ENCODE measurements at places on chromosomes 1 and 21. TPM values are rescaled to one million over a fixed set of nuclear protein-coding genes. Genes with fewer than 3 reads are reported as not detected.

- no peak for DNase-seq
Observed at GRCh38 chr1:151013518-151013917, 5.3 kb downstream of the PRUNE1 start.

DNA sequence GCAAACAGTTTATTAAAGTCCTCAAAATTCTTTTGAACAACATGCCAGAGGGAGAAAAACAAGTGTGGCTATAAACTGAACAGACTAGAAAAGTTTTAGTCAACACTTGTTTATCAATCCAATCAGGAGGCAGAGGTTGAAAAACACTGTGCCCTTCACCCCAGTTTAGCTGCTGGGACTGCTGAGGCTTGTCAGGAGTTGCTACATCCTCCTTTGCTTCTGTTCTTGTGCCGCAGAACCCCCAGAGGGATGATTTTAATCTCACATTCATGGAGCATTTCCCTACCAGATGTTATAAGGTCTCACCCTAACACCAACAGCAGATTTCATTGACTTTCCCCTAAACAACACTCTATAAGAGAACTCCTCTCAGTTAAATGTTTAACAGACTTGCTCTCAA is 321.2 kb downstream of the VAV3 start:
- no peak for DNase-seq

DNA sequence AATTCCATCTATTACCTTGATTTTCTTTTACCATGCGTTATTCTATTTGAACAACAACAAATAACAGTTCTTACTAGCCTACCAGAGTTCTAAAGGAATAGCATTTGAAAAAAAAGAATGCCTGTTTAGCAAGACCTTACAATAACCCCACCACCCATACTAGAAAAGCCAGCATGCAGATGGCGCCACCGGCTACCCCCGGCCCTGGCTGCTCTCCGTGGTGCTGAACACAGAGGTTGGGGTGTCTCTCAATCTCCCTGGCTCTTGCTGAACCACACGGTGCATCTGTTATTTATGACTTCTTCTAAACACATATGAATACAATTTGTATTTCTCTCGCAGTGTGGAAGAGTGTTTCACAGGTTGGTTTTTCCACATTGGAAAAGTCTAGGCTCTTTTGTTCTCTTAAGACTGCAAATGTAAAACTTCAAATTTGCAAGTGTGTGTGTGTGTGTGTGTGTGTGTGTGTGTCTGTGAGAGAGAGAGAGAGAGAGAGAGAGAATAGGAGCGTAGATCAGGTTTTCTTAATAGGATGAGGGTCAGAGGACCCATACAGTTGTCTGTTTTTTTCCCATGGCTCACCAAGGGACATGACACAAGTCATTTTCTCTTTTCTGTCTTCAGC is 13.6 kb downstream of the GRIK3 start:
- peak; percentile 53 for DNase-seq

DNA sequence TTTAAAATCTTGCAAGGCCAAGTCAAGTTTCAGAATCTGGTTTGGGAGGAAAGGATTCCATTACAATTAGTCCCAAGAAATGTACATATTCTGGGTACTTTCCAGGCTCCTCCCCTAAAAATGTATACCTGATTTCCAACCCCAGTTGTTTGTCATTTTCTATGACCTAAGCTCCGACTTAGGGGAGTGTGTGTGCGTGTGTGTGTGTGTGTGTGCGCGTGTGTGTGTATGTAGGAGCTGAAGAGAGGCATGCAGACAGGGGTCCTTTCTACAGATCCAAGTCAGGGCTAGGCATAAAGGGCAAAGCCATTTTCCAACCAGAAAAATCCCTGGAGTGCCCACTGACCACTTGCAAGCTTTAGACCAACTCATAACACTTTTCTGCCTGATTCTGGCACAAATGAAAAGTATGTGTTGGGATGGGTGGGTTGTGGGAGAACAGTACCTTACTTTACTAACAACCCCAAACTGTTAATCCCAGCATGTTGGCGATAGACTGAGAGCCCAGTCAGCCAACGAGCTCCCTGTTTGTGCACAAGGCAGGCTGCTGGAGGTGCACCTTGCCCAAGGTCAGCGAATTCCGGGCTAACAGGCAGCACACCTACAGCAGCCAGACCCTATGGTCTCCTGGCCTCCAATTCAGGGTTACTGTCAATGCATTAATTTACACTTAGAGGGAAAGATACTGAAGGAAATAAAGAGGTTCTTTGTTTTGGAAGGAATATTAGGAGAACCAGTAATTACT is 1.7 kb downstream of the TRABD2B start:
- DNase-seq, result no peak

DNA sequence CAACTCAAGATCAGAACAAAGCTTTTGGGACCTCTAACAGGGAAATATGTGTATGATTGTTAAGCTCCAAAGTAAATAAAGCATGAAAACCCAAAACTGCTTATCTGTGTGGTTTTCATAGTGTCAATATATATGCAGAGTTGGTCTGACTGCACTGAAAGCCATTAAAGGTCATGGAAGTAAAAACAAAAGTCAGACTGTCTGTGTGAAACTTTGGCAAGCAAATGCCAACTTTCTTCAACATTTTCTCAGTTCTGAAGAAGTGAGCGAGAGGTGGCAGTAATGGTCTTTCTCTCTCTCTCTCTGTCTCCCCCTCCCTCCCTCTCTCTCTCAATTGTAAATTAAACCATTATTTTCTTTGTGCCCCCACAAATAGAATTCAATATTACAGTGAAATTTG is 100.1 kb upstream of the S1PR1 start:
- peak; percentile 61 for DNase-seq

GRCh38 chr1:178434360-178434759 is 62.4 kb downstream of the CLEC20A start:
- no peak for DNase-seq

GRCh38 chr1:232557096-232557495 is 72.8 kb downstream of the SIPA1L2 start:
- DNase-seq, result no peak

DNA sequence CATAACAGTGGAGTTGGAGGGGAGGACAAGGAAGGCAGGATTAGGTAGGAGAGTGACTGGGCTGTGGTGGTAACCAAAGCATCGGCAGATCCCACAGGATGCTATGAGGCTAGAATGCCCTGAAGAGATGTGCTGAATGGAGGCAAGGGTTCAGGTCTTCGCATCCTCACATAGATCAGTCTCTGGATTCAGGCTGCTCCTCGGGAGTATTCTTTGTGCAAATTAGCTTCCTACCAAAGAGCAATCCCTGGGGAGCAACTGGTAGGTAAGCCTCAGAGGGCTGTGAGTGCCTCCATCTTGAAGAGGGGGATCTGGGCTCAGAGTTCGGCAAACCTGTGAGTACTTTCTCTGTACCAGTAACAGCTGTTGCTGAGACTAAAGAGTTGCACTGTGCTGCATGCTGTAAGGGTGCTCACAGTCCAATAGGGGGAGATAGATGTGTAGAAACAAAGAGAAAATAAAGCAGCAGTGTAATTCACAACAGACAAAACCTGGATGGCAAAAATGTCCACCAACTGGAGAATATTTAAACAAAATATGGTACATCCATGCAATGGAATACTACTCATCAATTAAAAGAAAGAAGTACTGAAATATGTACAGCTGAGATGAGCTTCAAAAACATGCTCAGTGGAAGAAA is 322.4 kb upstream of the DEPDC1 start:
- DNase-seq, result no peak

DNA sequence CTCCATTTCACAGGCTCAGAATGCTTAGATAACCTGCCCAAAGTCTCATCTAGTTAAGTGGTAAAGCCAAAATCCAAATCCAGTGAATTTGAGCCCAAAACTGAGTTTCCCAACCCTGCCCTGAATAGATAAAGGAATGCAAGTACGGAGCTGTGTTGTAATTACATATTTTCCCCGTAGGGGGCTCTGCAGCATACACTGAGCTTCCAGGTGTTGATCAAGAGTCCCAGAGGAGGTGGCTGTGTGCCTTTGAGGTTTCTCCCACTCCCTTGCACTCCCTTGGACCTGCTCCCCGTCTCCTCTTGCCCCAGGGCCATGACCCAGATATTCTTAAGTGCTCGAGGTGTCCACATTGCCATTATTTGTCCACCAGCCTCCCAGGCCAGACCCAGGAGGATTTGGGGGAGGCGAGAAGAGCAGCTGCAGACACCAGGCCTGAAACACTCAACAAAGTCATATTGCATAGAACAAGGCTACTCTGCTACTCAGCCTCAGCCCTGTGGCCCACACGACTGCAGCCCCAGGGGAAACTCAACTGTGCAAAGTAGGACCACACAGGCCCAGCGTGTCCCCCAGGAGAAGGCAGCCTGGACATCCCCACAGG is 18.4 kb upstream of the LY9 start:
- peak; percentile 75 for DNase-seq

DNA sequence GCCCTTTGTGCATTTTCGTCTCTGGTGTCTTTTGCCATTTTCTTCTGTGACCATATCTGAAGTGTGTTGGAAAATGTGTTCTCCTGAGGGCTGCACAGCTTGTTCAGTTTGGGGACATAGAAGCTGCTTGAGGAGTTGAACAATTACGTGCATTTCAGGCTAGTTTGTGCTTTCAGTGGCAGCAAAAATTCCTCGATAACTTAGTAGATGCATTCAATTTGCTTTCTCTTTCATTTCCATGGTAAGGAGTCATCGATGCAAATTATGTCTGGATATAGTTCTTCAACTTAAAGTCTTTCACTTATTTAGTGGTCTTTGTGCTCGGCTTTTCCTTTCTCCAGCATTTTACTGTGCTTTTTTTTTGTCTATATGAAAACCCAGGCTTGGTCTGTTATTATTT is 441.5 kb downstream of the PLA2G4A start:
- no peak for DNase-seq

Gene BSND
- not detected for total RNA-seq

DNA sequence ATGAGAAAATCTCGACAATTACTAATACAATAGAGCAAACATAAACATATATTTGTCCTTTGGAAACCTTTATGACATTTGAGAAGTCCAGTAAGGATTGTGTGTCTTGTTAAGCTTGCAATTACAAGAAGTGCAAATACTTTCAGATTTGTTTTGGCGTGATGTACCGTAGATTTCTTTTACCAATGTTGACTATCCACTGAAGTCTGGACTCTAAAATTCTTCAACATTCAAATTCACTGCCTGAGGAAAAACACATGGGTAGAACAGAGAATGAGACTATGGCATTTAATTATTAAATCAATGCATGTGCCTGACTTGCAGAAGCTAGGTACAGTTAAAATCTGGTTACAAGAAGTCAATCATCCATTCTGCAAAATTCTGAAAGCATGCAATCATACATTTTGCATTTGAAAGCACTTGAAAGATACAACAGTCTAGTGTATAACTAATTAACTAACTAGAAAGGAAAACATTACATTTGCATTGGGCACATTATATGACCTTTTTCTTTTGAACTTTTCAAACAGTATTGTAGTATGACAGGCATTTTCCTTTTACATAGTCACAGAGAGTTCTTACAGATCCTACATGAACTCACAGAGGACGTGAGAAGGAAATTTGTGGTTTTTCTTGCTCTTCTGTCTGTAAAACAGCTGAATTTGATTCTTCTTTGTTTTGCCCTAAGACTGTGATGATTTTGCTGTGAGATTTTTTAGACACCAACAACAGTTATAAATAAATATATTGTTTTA is 511.1 kb upstream of the ADGRL4 start:
- no peak for DNase-seq

DNA sequence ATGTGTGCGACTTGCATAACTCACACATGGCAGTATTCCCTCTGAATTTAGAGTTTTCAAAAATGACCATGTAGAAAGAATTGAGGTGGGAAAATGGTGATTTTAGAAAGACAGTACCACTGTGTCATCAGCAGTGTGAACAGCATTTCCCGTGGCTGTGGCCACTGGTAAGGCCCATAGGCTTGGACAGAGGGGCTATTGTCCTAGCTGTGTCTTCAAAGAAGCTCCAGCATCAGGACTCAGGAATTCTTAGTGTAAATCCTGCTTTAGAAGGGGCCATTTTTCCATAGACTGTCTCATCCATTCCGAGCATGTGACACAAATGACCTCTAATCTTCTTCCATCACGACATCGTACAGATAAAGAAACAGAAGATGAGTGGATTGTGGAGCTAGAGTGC is 119.3 kb upstream of the BACE2 start:
- no peak for DNase-seq

Gene NBL1
- total RNA-seq, result 12.2 TPM

DNA sequence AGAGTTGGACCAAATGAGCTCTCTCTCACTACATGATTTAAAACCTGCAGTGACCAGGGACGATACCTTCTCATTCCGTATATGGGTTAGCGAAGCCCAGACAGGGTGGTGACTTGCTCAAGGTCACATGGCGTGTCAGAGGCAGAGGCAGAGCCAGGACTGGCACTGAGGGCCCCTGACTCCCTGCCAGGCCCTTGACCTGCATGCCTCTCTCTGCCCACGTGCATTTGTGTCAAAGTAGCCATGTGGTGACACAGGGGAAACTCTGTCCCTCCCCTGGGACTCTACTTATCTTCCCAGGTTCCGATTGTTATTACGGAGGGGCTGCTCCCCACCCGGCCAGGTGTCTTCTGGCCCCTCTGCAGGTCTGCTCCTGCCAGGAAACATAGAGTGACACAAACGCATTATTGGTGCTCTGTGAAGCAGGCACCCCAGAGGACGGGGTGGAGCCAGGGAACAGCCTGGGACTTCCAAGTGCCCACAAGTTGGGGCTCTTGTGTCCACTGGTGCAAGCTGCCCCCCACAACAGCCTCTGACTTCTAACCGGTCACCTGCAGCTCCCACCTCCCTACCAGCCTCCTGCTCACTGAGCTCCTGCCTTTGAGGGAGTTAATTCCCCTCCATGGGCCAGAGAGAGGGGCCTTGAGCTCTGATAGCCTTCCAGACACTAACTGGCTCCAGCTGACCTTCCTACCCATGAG is 7.3 kb upstream of the TINAGL1 start:
- no peak for DNase-seq

Gene REN
- not detected for total RNA-seq

GRCh38 chr1:160399544-160400222 is 681 bp upstream of the VANGL2 start:
- no peak for DNase-seq

- DNase-seq, result no peak
Observed at GRCh38 chr1:175649416-175649815, 94.0 kb downstream of the TNR start.

Gene PPM1J
- 1.0 TPM for total RNA-seq

Gene LENEP
- total RNA-seq, result 0.36 TPM

DNA sequence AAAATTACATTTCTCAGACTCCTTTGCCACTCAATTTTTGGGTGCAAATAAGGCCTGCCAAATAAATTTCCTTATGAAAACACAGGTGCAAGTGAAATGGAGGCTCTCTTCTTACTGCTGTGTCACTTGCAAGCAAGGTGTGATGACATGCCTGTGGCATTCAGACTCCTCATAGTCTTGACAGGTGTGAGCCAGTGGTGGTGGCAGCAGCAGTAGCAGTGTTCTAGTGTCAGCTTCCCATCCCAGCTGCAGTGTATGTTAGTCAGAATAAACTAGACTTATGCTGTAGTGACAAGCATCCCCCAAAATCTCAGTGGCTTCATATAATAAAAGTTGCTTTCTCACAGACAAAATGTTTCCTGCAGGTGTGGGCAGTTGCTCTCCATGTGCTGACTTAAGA is 3.8 kb upstream of the EEIG2 start:
- no peak for DNase-seq

- DNase-seq, result no peak
Observed at GRCh38 chr1:216422821-216423520, at the start of gene USH2A. TSS of gene USH2A (minus strand) at chr1:216423448. CDS start at chr1:216422336, 1,112 bp downstream.

Gene PIGC
- 18.7 TPM for total RNA-seq
